CD4-positive, alpha-beta memory T cell (primary cell): ENCODE measurements at places on chromosomes 5 and 9. TPM values are rescaled to one million over a fixed set of nuclear protein-coding genes. Genes with fewer than 3 reads are reported as not detected.

GRCh38 chr9:38622288-38622674 lies 1.9 kb upstream of the ANKRD18A start:
- no peak for DNase-seq

DNA sequence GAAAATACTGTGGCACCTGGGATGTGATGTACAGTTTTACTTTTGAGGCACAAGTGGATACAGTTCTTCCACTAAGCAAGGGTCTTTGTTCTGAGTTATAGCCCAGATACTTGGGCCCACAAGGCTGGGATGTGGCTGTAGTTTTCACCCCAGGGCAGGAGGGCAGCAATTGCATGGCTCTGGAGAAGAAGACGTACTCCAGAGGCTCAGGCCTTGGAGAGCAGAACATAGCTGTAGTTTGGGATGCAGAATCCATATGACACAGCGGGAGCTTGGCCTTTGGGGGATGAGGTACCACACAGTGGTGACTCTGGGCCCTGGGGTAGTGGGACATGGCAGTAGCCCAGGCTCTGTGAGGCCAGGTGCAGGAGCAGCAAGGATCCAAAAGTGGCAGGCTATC lies 110.8 kb upstream of the FSTL4 start:
- DNase-seq = no peak

GRCh38 chr5:148509893-148510292 lies 126.1 kb downstream of the FBXO38 start:
- no peak for DNase-seq

GRCh38 chr9:101578378-101578777 lies 16.4 kb downstream of the PPP3R2 start:
- DNase-seq = no peak

- DNase-seq = no peak
Observed at GRCh38 chr9:134525841-134526583, 115.6 kb upstream of the COL5A1 start.

DNA sequence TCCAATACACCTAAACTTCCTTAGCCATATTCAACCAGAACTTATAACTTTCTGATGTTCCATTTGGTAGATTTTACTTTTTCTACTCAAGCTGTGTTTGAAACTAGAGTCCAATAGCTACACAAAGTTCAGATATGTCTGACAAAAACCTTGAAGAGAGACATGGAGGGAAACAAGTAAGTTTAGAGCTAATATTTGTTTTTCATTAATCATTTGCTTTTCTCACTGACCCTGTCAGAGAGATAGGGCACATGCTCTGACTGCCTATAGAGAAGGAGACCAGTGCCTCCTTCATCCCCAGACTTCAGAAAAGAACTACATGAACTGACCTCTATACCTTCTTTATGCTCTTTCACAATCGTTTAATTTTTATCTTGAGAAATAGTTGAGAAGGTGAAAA lies 157.0 kb upstream of the PPP1R2B start:
- DNase-seq = no peak

DNA sequence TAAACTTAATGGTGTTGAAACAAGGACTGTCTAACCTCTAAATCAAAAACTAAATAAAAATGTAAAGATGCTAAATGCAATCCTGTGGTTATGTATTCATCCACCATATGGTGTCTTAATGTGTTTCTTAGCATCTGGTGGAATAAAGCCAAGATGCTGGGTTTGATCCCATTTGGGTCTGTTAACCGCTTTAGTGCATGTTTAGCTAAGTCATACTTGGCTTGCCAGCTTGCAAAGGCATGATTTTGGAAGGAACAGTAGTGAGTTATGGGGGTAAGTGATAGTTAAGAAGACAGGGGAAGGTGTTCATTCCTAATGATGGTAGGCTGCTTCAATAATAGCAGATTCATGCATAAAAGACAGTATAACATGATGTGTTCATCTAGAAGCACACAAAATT lies 139.0 kb upstream of the SLC27A6 start:
- no peak for DNase-seq

DNA sequence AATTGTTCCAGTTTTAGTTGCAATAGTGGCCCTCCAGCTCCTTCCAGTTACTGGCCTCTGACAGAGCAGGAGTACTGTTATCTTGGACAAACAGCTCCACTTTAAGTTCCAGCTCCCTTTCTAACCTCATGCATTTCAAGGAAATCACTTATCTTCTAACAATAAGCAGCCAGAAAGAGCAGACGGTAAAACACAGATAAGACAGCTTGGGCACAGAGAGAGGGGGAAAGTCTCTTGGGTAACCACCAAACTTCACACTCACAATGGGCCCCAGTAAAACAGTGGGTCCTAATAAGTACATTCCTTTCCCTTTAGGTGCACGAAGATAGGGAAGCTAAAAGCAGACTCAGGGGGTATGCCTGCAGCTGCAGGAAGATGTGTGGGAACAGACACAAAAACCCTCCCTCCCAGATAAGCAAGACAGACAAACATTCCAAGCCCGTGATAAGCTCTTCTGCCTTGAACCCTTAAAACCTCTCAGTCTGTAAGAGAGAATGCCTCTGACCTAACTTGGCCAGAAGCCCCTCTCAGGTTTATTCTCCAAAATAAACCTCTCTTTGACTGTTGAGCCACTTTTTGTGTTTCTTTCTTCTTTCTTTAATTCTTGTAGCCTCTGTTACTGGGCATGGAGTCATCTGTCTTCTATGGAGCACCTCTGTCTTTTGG lies 30.8 kb downstream of the OR1J1 start:
- DNase-seq = no peak

- no peak for DNase-seq
Observed at GRCh38 chr9:22240619-22241018, 206.0 kb upstream of the DMRTA1 start.

GRCh38 chr5:149367972-149368645 lies 10.3 kb downstream of the PCYOX1L start:
- no peak for DNase-seq

GRCh38 chr5:123208668-123209501 lies 119.8 kb downstream of the PRDM6 start:
- DNase-seq = no peak

- DNase-seq = no peak
Observed at GRCh38 chr5:54991416-54991815, 6.0 kb upstream of the ESM1 start.

DNA sequence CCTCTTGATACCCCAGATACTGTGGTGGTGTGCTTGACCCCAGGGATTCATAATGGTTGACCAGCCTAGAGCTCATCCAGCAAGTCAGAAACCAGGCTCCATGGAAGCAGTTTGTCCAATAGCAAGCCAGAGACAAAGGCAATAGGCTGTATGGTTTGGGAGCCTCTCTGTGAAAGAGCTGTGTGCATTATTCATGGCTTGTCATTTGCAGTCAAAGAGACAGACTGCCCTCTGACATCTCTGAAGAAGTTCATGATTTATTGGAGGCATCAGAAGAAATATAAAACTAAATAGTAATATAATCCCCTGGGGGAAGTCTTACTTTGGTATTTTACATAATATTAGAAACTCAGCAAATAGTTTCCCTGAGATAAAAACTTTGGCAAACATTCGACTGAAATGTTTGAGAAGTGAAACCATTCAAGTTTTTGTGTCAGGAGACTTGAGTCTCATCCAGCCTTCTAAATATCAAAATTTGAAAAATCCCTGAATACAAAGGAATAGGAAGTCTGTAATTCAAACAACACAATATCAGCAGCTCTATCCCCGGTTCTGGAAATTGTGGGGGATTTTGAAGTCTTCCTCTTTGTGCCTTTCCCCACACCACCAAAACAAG lies 250.3 kb downstream of the ZSWIM6 start:
- DNase-seq = no peak

DNA sequence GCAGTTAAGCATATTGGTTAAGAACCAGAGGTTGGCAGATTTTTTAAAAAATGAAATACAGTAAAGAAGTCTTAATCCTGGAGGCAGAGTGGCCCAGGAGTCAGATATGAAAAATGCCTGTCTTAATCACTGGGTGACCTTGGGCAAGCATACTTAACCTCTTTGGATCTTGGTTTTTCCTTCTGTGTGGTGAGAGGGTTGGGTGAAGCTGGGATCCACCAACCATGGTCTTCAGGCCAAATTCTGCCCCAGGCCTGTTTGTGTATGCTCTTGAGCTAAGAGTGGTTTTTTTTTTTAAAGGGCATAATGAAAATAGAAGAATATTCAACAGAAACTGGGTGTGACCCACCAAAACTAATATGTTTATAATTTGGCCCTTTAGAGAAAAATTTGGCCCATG lies 20.0 kb upstream of the TEX48 start:
- no peak for DNase-seq

DNA sequence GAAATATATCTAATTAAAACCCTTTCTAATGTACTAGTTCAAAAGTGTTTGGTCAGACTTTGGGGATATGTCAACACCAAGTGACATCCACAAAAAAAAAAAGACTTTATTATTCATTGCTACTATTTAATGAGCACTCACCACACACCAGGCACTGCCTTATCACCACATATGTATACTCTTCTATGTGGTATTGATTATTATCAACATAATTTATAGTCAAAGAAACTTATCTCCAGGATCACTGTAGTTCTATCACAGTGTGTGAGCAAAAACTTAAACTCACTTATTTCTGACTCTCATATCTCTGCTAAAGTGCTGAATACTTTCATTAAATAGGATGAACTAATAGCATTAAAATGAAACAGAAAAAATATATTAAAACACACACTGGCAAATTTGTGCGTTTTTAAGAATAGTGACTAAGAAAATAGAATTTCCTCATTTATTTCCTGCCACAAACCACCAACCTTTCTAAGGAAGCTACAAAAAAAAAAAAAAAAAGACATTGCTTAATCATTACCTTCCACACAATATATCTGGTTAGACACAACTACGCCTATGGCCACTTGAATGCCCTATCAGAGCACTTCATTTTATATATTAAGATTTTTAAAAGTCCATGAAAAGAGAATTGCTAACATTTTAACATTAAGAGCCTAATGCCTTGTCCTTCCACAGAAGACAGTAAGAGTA lies 12.8 kb downstream of the SLCO4C1 start:
- DNase-seq = no peak

Gene DNAJA1
- 80.4 TPM for polyA plus RNA-seq

Gene ARL14EPL
- not detected for polyA plus RNA-seq

Gene MRPS30
- polyA plus RNA-seq = 67.7 TPM

Gene ADGRD2
- polyA plus RNA-seq = not detected

Gene C5orf58
- polyA plus RNA-seq = 2.4 TPM

Gene TNC
- polyA plus RNA-seq = not detected

Gene PRR16
- not detected for polyA plus RNA-seq

Gene TRAF1
- polyA plus RNA-seq = 7.8 TPM
